Tibial nerve (tissue), 4 donors: ENCODE measurements at places on chromosomes 1 and 21. TPM values are rescaled to one million over a fixed set of nuclear protein-coding genes. Genes with fewer than 3 reads are reported as not detected.

The CLDN17 gene
- total RNA-seq, result not detected

GRCh38 chr1:48691429-48692001, 85.2 kb downstream of the BEND5 start:
- no peaks in the 10 kb centered on the region for H3K27me3 ChIP-seq
- H3K4me1 ChIP-seq, result no peaks in the 10 kb centered on the region
- no peaks in the 10 kb centered on the region for H3K36me3 ChIP-seq
- no peak overlapping the region for H3K4me3 ChIP-seq
- no peak for DNase-seq
- H3K27ac ChIP-seq, result no peak overlapping the region

- DNase-seq, result no peak
- H3K36me3 ChIP-seq, result no peaks in the 10 kb centered on the region
Observed at GRCh38 chr1:30446095-30446494, 277.3 kb downstream of the MATN1 start.

DNA sequence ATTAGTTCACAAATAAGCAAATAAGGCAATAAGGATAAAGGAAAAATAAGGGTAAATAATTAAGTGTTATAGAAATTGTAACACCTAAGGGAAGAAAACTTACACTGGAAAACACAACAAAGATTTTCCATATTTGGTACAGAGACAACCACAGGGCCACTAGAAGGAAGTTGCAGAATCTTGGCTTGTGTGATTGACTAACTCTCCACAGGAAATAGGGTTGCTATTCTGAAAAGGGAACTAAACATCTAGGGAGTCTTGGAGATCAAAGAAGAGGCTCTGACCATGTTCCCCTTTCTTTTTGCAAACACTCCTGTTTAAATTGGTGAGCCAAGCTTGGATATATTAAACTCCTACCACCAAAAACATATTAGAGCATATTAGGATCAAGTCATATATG, 59.1 kb downstream of the APCS start:
- H3K27ac ChIP-seq, result no peak overlapping the region
- no peak overlapping the region for H3K4me3 ChIP-seq
- H3K4me1 ChIP-seq, result no peaks in the 10 kb centered on the region
- H3K27me3 ChIP-seq, result no peaks in the 10 kb centered on the region
- DNase-seq, result no peak

DNA sequence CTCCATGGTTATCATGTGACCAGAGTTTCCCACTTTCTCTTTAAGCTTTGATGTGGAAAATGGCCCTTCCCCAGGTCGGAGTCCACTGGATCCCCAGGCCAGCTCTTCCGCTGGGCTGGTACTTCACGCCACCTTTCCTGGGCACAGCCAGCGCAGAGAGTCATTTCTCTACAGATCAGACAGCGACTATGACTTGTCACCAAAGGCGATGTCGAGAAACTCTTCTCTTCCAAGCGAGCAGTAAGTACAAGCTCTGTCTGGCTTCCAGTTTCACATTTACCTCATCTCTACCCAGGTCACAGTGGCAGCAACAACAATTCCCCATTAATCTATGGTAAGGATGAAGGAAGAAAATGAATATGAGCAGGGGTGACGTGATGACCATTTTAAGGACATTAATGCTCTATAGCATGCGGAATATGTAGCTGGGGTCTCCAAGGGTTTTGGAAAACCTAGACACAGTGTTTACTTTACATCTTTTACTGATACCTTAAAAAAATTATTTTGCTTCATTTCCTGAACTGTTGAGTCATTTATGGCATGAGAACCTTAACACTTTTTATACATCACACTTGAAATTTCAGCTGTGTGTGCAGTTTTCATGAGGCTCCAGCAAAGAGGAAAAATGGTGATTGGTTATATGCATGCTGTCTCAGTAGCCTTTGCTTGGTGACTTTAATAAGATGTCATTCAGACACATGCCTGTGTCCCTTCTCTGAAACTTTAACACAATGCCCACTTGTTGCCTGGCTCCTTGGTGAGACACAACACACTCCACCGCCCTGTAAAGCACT, 286.3 kb upstream of the SGIP1 start:
- no peaks in the 10 kb centered on the region for H3K36me3 ChIP-seq
- no peak overlapping the region for H3K27ac ChIP-seq
- no peak for DNase-seq
- H3K4me3 ChIP-seq, result no peak overlapping the region
- no peaks in the 10 kb centered on the region for H3K27me3 ChIP-seq
- H3K4me1 ChIP-seq, result peaks cover 18% of the 10 kb centered on the region

GRCh38 chr1:3785456-3786157, 10.7 kb downstream of the LRRC47 start:
- H3K36me3 ChIP-seq, result peaks cover 4% of the 10 kb centered on the region
- no peaks in the 10 kb centered on the region for H3K4me1 ChIP-seq
- H3K27ac ChIP-seq, result no peak overlapping the region
- DNase-seq, result no peak
- no peak overlapping the region for H3K4me3 ChIP-seq
- H3K27me3 ChIP-seq, result no peaks in the 10 kb centered on the region

DNA sequence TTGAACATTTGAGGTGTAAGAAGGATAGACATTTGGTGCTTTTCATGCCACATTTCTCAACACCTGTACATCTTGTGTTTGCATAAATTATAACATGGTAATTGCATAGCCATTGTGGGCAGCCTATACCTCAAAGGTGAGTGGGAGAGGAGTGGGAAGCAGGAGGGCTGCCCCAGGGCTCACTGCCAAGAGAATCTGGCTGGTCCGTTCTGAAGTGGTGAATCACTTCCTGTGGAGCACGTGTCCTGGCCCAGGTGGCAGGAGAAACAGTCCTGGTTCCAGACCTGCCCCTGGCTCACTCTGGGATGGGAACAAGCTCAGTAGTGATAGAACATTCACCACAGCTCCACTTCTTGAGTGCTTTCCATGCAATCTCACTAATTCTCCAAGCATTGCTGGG, 11.6 kb upstream of the OLFML2B start:
- DNase-seq, result no peak
- no peak overlapping the region for H3K4me3 ChIP-seq

DNA sequence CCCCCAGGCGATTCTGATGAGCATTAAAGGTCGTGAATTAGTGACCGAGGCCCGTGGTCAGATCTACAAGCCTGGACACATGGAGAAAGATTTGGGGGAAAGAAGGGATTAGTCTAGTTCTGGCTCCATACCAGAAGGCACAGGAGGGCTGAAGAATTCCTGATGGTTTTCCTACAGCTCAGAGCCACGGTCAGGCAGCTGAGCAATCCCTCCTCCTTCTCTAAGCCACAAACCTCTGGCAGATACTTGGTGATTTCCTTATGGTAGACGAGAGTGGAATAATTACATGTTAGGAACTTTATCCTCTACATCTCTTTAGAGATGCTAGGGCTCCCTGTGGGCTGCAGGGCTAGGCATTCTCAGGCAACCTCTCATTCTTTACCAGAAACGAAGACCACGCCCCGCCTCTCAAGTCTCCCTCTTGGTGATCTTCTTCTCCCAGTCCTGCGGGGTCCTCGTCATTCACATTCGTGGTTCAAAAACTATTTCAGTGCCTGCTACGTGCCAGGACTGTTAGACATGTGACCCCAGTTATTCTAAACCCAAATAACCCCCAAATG, 20.5 kb upstream of the ZBTB18 start:
- H3K27ac ChIP-seq, result no peak overlapping the region
- H3K4me3 ChIP-seq, result no peak overlapping the region
- no peaks in the 10 kb centered on the region for H3K27me3 ChIP-seq
- DNase-seq, result no peak

- H3K27me3 ChIP-seq, result no peaks in the 10 kb centered on the region
- no peak overlapping the region for H3K4me3 ChIP-seq
- no peaks in the 10 kb centered on the region for H3K36me3 ChIP-seq
- no peak overlapping the region for H3K27ac ChIP-seq
- no peaks in the 10 kb centered on the region for H3K4me1 ChIP-seq
Observed at GRCh38 chr21:44892536-44893277, 19.2 kb upstream of the PTTG1IP start.

- H3K4me3 ChIP-seq, result no peak overlapping the region
- no peaks in the 10 kb centered on the region for H3K4me1 ChIP-seq
- no peak overlapping the region for H3K27ac ChIP-seq
- no peak for DNase-seq
Observed at GRCh38 chr1:114114185-114115094, 39.2 kb downstream of the SYT6 start.

- DNase-seq, result no peak
- no peaks in the 10 kb centered on the region for H3K27me3 ChIP-seq
Observed at GRCh38 chr1:45089711-45090110, 77.7 kb downstream of the UROD start.
